ENCODE measurements at places on chromosomes 3 and 15.
A peak's percentile ranks its signal among the peaks of the same experiment; 100 is the strongest.

DNA sequence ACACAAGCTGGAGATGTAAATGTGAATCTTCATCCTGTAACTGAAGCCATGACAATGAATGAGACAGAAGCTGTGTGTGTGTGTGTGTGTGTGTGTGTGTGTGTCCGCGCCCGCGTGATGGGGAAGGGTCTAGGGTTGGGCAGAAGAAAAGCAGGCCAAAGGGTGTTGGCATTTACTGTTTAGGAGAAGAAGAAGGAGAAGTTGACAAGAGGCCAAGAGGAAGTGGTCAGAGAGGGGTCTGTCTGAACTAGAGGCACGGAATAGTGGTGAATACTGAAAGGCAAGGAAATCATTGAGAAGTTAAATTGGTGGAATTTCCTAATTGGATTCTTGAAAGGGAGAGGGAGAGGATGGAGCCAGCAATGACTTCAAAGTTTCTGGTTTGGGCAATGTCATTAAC, 5.6 kb upstream of the NCEH1 start:
- no peak for DNase-seq

- DNase-seq: no peak
These were observed 96.0 kb downstream of the CCNL1 start for GRCh38 chr3:157063926-157064325.

GRCh38 chr3:46615050-46615775, 2.9 kb downstream of the FAM240A start:
- DNase-seq: no peak

DNA sequence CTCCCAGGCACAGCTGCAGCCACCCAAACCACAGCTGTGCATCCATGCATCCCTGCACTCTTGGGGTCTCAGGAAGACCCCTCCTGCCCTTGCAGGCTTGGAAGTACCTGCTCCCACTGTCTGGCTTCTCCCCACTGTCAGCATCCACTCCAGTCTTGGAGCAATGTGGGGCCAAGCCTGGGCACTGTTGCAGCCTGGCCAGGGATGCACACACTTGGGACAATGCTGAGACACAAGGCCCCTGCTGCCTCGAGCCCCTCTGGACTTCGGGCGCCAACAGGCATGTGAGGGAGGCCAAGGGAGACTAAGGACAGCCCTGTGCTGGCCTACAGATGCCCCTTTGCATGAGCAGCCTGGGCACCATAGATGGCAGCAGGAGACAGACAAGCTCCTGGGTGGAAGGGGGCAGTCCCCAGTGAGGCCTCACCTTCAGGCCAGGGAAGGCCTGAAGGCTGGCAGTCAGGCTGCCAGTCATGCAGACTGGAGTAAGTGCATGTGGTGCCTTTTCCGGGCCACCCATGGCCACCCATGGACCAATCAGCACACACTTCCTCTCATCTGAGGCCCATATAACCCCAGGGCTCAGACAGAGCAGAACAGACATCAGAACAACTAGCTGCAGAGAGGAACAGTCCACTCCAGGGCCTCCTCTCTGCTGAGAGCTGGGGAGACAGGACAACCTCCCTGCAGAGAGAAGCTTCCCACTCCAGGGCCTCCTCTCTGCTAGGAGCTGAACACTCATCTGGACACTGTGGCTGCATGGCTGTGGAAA, 219.0 kb downstream of the VGLL3 start:
- no peak for DNase-seq

- DNase-seq: peak; percentile 29
These were observed 1.2 kb downstream of the HRH1 start for GRCh38 chr3:11155341-11156025.

GRCh38 chr3:60720736-60721135, 530.5 kb downstream of the FHIT start:
- DNase-seq: no peak
